ENCODE measurements at places on chromosomes 1 and 21.

DNA sequence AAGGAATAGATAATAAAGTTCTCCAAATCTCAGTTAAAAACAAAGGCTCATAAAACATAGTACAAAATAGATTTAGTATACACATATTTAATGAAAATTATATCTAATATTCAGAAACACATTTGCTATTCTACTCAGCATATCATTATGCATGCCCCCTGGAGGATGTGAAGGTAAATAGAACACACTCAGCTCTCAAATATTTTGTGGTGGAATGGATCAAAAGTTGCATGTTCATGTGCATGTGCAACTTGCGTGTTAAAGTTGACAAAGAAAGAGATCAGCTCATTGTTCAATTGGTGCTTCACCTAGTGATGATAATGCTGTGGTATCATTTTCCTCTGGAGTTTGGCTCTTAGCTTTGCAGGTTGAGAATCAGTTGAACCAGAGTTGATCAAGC is 4.9 kb upstream of the ZNF644 start:
- DNase-seq: no peak

DNA sequence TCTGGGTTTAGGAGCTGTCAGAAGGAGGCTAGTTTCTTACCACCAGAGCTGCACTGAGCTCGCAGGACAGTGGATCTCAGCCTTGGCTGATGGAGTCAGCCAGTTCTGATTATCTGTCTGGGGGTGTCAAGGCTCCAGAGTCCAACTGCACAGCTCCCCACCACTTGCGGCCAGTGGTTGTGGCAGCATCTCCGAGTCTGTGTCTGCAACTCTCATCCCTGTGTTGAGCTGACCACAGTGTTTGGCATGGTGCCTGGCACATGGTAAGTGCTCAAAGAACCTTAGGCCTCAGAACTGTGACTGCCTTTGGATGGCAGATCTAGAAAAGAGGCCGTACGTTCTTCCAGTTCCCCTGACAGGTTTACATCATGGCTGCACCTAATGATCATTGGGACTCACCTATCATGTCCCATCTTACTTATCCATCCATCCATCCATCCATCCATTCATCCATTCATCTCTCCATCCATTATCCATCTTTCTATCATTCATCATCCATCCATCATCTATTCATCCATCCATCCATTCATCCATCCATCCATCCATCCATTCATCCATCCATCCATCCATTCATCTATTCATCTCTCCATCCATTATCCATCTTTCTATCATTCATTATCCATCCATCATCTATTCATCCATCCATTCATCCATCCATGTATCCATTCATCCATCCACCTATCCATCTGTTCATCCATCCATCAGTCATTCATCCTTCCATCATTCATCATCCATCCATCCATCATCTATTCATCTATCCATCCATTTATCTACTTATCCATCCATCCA is 114.5 kb downstream of the CRYAA start:
- no peak for DNase-seq

GRCh38 chr1:165456114-165456513 is 11.2 kb upstream of the RXRG start:
- no peak for DNase-seq

DNA sequence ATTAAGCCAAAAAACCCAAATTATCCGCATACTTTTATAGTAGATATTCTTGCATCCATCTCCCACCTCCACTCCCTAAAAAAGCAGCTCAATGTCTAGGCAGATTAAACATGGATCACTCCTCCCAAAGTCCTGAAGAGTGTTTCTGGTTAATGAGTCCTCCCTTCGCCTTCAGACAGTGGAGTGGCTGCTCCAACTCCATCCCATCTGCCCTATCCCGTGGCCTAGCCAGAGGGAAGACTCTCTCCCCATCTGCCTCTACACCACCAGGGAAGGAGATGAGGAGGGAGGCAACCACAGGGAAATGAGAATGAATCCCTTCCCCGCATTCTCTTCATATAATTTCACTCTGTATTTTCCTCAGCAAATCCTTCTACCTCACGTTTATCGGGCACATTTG is 103.8 kb downstream of the SLC45A1 start:
- DNase-seq: no peak

GRCh38 chr1:28986306-28986910 is 72.0 kb downstream of the EPB41 start:
- DNase-seq: no peak

DNA sequence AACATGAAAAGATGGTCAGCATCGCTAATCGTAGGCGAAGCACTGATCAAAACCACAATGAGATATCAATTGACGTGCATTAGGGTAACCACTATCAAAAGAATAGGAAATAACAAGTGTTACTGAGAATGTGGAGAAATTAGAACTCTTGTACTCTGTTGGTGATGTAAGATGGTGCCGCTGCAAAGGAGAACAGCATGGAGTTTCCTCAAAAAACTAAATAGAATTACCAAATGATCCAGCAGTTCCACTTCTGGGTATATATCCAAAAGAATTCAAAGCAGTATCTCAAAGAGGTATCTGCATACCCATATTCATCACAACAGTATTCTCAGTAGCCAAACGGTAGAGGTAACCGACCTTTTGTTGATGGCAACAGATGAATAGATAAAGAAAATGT is 8.3 kb upstream of the CD101 start:
- DNase-seq: no peak

DNA sequence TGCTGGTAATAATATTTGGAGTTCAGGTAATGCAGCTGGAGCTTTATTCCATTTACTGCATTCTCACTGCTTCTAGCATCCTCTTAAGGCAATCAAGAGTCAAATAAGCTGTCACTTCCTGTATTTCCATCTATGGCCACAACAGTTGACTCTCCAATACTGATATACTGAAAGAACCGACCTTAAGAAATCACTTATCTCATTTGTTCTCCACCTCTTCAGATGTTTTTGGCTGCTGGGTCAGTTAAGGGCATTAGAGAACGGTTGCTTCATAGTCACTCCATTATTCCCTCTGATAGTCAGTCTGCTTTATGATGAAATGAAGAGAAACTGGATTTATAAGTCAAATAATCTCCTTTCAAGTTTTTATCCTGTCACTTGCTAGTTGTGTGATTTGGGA is 14.2 kb upstream of the RGS4 start:
- no peak for DNase-seq

DNA sequence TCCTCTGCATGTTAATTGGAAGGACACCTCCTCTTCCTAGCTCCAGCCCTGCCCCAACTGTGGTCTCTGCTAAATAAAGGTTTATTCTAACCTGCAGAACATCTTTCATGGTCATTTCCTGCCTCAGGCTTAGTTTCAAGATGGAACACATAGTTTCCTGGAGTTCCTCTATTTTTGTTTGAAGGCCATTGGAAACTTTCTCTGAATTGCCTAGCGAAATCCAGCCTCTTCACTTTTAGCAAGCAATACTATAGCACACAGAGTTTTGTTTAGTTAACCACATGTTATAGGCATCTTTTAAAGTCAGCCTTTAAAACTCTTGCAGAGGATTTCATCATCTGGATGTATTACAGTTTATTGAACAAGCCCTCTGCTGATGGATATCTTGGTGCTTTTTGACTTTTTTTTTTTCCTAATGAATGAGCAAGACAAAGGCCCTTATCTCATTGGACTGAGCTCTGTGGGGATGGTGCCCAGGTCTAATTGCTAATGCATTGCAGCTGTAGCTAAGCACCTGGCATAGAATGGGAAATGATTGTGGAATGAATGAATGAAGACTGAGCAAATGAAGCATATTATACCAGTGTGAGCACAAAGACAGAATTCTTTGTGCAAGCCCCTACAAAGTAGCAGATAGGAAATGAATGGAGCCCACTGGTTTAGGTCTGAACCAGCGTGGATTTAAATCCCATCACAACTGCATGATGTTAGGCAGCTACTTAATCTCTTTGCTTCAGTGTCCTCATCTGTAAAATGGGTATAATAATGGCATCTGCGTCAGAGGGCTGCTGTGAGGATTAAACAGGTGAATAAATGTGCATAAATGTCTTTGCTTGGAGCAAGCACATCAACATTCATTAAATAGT is 641 bp upstream of the CFAP107 start:
- no peak for DNase-seq

DNA sequence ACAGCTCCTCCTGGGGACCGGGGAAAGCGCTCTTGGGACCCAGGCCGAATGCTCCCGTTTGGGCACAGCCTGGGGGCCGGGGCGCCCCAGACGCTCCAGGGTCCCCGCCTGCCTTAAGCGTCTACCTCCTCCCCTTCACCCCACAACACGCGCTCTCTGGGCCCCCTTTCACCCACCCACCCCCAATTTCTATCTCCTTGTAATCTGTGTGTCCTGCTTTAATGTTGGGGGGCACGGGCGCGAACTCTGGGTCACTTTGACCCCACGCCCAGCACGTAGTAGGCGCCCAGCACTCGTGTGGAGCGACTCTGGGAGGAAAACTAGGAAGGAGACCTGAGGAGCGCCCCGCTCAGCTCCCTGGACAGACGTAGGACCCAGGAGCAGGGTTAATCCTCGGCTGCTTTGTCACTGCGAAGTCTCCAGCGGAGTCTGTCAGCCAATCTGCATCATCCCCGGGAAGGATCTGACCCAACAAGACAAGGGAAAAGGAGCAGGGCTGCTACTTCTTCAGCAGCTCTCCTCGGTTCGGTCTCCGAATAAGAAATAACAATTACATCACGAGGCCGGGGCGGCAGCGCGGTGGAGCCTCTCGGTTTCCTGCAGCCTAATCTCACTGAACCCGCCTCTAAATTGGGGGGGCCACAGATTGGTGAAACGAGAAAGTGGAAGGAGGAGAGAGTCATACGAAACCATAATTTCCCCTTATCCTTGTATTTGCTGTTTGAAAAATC is 757 bp upstream of the NRIP1 start:
- peak; percentile 79 for DNase-seq

- no peak for DNase-seq
Observed at GRCh38 chr1:85315789-85316188, 39.4 kb upstream of the BCL10 start.
